ENCODE measurements at places on chromosomes 12 and 14. TPM values are rescaled to one million over a fixed set of nuclear protein-coding genes. Genes with fewer than 3 reads are reported as not detected.

NGDN gene
- 85.9 TPM for polyA plus RNA-seq

DNA sequence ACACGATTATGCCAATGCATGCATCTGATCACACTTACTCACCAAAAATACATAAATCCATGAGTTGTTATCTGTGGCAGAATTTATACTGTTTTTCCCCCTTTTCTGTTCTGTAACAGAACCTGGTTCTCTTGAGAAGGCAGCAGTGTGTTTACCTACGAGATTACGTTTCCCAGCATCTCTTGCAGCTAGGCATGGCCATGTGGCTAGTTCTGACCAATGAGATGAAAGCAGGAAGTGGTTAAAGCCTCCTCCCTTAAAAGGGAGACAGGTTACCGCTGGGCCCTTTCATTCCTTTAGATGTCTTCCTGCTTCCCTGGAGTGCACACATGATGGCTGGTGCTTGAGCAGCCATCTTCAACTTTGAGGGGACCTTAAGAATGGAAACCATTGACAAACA lies 11.7 kb upstream of the ASPG start:
- H3K27me3 ChIP-seq, result peaks cover 7% of the 10 kb centered on the region
- H3K4me1 ChIP-seq, result no peaks in the 10 kb centered on the region
- no peak for DNase-seq

- no peak overlapping the region for H3K4me3 ChIP-seq
- peak; percentile 45 for DNase-seq
- peaks cover 12% of the 10 kb centered on the region for H3K4me1 ChIP-seq
- H3K27me3 ChIP-seq, result no peaks in the 10 kb centered on the region
- H3K27ac ChIP-seq, result no peak overlapping the region
- peaks cover 35% of the 10 kb centered on the region for H3K36me3 ChIP-seq
Measured at GRCh38 chr12:12983420-12984035, 16.5 kb downstream of the HEBP1 start.

COCH gene
- 9.9 TPM for polyA plus RNA-seq

CCDC175 gene
- polyA plus RNA-seq, result not detected

HOXC9 gene
- polyA plus RNA-seq, result 1.2 TPM

DNA sequence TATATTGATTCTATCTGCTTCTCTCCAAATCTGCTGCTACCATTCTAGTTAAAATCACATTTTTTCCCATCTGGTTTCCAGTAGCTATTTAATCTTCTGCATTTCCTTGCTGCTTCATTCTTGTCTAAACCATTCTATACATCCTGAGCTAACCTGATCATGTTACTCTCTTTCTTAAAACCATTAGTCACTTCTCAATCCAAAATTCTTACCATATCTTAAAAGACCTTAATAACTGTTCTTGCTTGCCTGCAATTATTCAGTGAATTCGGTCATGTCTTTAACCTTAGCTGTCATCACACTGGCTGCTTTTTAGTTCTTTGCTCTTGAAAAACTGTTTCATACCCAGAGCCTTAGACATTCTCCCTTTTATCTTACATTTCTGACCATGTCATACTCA lies 56.4 kb upstream of the PZP start:
- DNase-seq, result no peak
- no peaks in the 10 kb centered on the region for H3K36me3 ChIP-seq

DNA sequence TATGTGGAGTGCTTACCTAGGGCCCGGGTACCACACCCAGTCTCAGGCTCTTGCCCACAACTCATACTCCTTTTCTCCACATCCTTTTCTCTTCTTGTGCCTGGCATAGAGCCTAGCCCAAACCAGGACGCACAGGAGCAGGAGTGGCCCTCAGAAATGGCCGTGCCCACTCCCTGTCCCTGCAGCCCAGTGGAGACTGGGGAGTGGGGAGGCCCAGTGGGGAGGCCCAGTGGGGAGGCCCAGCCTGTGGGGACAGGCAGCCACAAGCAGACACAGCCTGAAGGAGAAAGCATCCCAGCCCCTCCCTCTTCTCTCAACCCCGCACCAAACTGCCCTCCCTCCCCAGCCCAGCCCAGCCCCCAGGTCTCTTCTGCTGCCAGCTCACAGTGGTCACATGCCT lies 196.8 kb downstream of the KIF26A start:
- H3K4me3 ChIP-seq, result no peak overlapping the region
- no peaks in the 10 kb centered on the region for H3K27me3 ChIP-seq
- DNase-seq, result no peak
- H3K36me3 ChIP-seq, result no peaks in the 10 kb centered on the region
- no peaks in the 10 kb centered on the region for H3K4me1 ChIP-seq
- H3K27ac ChIP-seq, result no peak overlapping the region

GRCh38 chr12:51886021-51886710 lies 1.7 kb upstream of the ANKRD33 start:
- no peak for DNase-seq
- no peak overlapping the region for H3K4me3 ChIP-seq
- H3K27me3 ChIP-seq, result no peaks in the 10 kb centered on the region

CLEC2B gene
- polyA plus RNA-seq, result not detected

DNA sequence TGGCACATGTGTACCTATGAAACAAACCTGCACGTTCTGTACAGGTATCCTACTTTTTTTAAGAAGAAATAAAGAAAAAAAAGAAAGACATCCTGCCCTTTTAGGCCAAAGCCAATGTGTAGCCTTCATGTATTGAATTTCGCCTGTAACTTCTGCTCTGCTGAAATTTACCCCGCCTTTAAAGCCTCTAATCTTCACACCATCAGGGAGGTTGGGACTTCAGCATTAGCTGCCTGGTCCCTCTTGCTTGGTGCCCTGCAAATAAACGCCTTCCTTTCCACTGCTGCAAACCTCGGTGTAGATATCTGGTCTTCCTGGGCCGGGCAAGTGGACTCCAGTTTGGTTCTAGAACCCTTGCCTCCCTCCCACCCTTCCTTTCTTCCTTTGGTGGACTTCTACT lies 2.6 kb upstream of the KRT71 start:
- no peak overlapping the region for H3K4me3 ChIP-seq
- H3K4me1 ChIP-seq, result no peaks in the 10 kb centered on the region
- H3K27ac ChIP-seq, result no peak overlapping the region
- H3K27me3 ChIP-seq, result peaks cover 47% of the 10 kb centered on the region
- H3K36me3 ChIP-seq, result no peaks in the 10 kb centered on the region

- H3K27me3 ChIP-seq, result no peaks in the 10 kb centered on the region
- H3K27ac ChIP-seq, result no peak overlapping the region
- H3K4me3 ChIP-seq, result no peak overlapping the region
Measured at GRCh38 chr14:74506411-74506851, 12.9 kb downstream of the ISCA2 start.

DNA sequence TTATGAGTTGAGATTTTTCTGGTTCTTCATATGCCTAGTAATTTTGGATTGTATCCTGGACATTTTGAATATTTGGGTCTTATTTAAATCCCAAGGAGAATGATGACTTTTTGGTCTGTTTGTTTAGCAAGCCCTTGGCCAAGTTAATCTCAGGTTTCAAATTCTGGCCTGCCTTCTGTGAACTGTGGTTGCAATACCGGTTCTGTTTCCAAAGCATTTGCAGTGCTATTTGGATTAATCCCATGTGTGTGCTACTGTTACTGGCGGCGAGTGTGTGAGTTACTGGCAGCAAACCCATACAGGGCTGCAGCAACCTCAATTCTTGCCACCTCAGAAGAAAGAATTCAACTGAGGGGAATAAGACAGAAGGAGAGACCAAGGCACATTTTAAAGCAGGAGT lies 51.1 kb downstream of the TMEM260 start:
- H3K36me3 ChIP-seq, result peaks cover 65% of the 10 kb centered on the region
- H3K4me3 ChIP-seq, result no peak overlapping the region
- H3K4me1 ChIP-seq, result no peaks in the 10 kb centered on the region
- no peak for DNase-seq
- no peaks in the 10 kb centered on the region for H3K27me3 ChIP-seq
